Activated CD8-positive, alpha-beta memory T cell treated with anti-CD3 and anti-CD28 coated beads, Interleukin-2, amount 50 U/mL, for 48 hours (primary cell): ENCODE measurements at places on chromosomes 3 and 15.

DNA sequence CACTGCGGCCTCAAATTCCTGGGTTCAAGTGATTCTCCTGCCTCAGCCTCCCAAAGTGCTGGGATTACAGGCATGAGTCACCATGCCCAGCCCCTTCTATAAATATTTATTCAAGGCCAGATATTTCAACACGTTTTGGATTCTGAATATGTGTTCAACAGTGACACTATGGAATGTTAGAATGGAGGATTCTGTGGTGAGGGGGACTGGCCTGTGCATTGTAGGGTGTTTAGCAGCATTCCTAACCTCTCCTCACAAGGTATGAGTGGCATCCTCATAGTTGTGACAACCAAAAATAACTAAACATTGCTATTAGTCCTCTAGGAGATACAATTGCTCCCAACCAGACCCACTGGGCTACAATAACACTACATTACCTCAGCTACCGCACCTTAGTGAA, 104.0 kb upstream of the ATP10A start:
- DNase-seq: no peak

GRCh38 chr3:81041331-81041730, 720.1 kb downstream of the GBE1 start:
- DNase-seq: no peak

DNA sequence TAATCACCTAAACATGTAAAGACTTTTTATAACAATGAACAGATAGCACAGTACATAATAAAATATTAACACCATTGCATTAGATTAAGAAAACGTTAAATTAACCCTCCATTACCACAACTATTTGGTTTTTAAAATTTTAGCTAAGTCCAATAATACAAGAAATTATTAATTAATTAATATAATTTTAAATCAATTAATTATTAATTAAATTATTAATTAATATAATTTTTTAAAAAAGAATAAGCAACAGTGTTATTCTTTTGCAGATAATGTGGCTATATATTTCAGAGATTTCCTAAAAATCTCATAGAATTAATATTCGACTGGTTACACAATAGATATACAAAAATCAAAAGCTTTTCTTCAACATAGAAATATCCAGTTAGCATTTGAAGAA, 82.5 kb downstream of the ECT2 start:
- no peak for DNase-seq

DNA sequence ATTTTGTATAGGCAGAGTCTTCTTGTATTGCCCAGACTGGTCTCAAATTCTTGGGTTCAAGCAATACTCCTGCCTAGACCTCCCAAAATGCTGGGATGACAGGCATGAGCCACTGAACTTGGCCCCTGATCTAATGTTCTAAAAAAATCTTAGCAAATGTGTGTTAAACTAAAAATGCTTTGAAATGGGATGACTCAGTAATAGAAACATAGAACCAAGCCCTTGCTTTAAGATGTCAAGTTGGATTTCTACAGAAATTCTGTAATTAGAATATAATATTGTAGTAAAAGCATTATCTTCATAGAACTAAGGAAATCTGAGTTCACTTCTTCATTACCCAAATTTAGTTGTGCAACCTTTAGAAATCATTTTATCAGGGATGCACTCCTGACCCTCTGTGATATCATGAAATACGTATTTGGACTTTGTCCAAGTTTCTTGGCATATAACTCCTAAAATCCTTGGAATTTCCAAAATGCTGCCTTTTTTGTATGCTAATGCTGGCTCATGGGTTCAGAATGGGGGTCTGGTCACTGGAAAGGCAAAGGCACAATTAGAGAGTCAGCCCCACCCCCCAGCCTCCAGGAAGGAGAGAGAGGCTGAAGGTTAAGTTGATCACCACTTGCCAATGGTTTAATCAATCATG, 217.3 kb downstream of the TP63 start:
- no peak for DNase-seq

- DNase-seq: no peak
Observed at GRCh38 chr3:16338999-16339398, 74.0 kb downstream of the OXNAD1 start.

- no peak for DNase-seq
Observed at GRCh38 chr15:45185069-45185779, 2.5 kb downstream of the SHF start.

- DNase-seq: no peak
Observed at GRCh38 chr3:46922426-46922825, 44.9 kb downstream of the PTH1R start.

- no peak for DNase-seq
Observed at GRCh38 chr3:42653303-42653559, 266 bp upstream of the ZBTB47 start.

- no peak for DNase-seq
Observed at GRCh38 chr3:115280506-115280905, 133.4 kb upstream of the ZBTB20 start.

GRCh38 chr15:70337277-70338186, 239.8 kb upstream of the TLE3 start:
- DNase-seq: no peak

DNA sequence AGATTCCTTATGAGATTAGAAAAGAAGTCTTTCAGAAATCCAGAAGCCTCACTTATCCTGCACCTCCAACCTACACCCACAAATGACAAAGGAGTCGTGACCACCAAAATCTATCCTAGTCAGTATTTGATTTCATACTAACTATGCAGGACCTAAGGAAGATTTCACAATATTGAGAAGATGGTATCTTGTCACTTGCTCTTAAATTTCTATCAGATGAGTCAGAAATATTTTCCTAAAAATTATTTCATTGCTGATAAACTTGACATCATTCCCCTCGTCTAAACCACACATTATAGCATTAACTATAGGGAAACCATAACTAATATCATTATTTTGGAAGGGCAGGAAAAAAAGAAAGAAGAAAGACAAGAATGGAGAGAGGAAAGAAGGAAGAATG, 138.0 kb upstream of the THBS1 start:
- DNase-seq: no peak

GRCh38 chr3:62277450-62277849, 95.9 kb downstream of the FEZF2 start:
- DNase-seq: no peak

DNA sequence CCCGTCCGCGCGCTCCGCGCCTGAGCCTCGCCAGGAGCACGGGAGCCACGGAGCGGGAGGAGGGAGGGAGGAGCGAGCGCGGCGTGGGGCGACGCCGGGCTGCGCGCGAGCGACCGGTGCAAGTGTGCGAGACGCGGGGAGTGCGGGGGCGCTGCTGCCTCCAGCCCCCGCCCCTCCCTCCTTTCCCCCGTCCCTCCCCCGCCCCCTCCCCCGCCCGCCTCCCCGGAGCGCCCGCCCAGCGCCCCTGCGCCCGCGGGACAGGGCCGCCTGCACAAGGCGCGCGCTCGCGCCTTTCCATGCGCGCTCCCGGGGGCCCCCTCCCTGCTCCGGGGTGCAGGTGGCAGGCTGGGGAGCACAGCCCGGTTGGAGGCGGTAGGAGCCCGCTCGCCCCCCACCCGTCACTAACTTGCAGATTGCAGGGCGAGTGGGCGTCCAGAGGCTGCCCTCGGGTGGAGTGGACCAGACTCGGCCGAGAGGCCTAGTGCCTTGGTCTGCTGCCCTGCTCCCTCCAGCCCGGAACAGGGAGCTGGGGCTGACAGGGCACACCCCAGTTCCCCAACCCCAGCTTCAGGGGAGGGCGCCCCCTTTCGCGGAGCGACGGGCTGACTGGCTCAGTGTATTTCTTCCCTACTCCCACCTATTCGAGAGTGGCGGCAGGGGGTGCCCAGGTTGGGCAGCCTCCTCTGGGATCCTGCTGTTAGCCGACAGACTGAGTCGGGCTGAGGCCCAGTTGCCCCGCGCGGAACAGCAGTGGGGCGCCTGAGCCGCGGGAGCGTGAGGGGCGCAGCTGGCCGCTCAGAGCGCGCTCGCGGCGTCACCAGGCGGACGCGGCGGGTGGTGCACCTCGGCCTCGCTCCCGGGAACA, at the start of gene WNT7A:
Gene WNT7A, minus strand, starts transcription at position 126 of the 865 bp plus-strand sequence. CDS start 255 bp downstream, outside the sequence.
- peak; percentile 83 for DNase-seq

GRCh38 chr3:148711981-148712666, 14.4 kb downstream of the AGTR1 start:
- no peak for DNase-seq

DNA sequence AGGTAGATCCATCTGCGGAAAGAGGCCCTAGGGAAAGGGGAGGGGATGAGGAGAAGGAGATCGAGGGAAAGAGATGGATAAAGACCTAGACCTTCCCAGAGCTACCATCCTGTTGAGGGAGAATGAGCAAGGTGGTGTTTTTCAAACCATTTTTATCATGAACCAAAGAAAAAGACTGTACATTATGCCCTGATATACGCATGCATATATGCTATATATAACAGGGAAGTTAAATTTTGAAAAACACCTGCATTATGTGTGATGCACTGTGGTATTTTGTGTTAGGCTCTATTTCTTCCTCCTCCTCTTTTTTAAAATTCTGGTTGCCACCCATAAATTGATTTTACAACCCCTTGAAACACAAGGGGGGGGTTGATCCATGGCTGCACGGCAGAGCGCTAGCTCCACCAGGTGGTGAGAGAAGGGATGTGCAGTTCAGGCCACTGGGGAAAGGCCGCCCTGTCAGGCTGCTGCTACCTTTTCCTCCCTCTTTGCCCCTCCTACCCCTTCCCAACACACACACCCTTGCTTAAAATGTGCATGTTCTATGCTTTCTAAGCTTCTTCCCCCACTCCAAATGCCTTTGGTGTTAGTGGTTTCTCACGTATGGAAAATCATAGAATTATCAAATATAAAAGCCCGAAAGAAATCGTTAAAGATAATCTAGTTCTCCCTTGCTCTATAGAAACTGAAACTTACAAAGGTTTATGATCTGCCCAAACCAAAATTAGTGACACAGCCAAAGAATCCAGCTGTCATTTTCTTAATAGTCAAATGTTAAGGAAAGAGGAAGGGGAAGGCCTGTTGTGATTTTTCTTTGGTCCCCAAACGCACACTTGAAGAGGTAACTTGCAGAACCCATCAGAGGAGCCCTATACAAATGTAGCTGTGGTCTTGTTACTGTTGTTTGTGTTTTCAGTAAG, 262.0 kb upstream of the UMPS start:
- peak; percentile 72 for DNase-seq

DNA sequence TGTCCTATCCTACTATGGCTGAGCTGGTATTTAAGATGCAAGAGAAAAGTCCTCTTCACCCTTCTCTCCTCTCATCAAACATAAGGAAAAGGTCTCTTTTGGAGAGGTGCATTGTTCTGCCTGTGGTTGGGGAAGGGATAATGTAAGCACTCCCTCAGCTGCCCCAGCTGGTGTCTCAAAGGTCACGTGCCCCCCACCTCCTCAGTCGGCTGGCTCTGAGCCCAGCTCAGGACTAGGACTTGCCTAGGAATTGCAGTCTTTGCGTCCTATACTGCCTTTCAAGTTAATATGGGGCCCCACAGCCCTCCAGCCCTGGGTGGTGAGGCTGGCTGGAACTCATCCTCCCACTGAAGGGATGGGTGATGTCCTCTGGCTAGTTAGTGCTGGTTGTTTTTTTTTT, 29.7 kb downstream of the OR4F15 start:
- DNase-seq: no peak

- no peak for DNase-seq
Observed at GRCh38 chr3:194585880-194586281, 47.3 kb downstream of the TMEM44 start.
